ENCODE measurements at places on chromosomes 7 and 10.

GRCh38 chr7:64869121-64869725, 33.9 kb upstream of the ZNF273 start:
- DNase-seq, result no peak

DNA sequence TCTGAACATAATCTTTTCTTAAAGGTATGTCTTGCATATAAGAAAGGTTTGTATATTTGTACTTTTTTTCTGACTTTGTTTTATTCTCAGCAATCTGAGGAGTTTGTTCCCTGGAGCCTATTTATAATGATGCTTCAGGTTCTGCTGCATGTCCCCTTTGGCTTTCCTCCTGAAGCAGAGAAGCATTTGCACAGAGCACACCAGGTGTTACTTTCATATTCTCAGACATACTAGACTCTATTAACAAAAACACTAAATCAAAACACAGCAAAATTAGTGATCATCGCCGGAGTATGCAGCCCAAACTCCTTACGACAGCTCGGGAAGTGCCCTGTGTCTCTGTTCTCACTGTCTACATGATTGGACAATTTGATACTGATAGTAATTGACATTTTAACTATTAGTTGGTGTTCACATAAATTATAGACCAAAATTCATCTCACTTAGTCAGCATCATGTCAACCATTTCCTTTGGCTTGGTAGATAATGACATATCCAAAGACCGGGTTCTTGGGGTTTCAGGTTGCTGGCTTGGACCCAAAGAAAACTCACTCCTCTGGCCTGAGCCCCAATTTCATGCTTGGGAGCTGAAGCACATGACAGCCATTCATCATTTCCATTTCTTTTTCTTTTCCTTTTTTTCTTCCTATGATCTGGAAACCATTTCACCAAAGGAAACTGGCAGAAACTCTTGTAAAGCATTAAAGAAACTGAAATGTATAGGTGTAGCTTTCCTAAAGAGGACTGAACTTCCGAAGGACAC, 400.1 kb upstream of the NRP1 start:
- DNase-seq, result no peak

GRCh38 chr7:156558198-156558597, 82.4 kb upstream of the RNF32 start:
- peak; percentile 52 for DNase-seq

DNA sequence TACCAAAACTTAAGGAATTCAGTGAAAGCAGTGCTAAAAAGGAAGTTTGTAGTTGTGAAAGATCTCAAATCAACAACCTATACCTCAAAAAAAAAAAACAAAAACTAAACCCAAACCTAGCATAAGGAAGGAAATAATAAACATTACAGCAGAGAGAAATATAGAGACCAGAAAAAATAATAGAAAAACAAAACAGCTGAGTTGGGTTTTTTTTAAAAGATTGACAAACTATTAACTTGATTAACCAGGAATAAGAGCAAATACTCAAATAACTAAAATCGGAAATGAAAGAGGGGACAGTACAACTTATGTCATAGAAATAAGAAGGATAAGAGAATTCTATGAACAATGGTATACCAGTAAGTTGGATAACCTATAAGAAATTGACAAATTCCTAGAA, 6.7 kb downstream of the ECD start:
- DNase-seq, result no peak

DNA sequence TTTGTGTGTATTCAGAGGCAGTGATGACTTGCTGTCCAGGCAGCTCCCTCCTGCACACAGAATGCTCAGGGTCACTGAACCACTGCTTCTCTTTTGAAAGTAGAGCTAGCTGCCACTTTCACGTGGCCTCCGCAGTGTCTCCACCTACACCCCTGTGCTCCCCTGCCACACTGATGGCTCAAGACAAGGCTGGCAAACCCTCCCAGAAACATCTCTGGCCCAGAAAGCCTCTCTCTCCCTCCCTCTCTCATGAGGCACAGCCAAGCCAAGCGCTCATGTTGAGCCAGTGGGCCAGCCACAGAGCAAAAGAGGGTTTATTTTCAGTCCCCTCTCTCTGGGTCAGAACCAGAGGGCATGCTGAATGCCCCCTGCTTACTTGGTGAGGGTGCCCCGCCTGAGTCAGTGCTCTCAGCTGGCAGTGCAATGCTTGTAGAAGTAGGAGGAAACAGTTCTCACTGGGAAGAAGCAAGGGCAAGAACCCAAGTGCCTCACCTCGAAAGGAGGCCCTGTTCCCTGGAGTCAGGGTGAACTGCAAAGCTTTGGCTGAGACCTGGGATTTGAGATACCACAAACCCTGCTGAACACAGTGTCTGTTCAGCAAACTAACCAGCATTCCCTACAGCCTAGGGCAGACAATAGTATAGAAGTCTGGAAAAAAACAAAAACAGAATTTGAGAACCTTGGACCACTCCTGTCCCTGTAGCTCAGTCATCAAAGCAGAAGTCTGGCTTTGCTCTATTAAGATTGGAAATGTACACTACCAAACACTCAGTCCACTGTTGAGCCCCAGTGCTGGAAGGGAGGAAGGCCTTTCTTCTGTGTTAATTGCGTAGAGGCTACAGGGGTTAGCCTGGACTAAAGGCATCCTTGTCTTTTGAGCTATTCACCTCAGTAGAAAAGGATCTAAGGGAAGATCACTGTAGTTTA, 15.8 kb downstream of the SCD start:
- no peak for DNase-seq

DNA sequence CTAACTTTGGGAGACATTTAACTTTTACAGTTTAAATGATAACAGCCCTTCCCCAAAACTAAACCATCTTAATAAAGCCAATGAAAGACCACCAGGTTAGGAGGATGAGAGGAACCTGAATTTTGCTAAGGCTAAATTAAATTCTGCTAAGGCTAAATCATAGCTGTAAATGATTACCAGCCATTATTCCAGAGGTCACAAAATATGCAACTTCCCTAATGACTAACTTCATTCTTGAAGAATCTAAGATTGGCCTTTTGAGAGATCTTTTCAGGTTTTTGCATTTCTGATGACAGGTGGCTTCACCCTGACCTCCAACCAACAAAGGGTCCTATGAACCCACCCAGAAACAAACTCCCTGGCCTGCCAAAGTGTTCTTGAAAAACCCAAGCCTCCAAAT, 373.3 kb downstream of the IPMK start:
- no peak for DNase-seq

DNA sequence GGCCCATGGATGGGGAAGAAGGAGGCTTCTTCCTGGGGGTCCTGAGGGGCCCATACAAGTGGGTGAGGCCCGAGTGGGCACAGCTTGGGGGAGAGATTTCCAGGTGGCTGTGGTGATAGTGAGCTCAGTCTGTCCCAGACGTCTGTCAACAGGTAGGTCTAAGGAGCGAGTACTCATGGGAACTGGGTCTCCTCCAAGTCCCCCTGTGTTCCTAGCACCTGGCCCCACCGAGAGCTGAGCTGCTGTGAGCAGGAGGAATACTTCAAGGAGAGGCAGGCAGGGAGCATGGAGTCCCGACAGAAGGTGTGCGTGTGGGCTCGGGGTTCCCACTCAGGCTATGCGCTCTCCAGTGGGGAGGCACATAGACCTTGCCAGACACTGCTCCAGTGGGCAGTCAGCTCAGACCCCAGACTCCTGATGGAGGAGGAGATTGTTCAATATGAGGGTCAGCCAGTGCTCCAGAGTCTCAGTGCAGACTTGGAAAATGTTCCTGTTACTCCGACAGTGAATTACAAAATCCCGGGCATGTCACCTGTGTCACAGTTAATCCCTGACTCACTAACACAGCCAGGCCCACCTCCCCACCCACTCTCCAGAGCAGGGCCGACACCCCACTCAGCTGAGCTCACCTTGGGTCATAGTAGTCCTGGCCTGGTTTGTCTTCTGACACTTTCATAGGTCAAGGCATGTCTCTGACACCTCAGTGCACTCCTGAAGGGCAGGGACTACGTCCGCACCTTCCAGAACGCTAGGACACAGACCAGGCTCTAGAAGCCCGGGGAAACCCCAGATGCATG, 28.2 kb upstream of the C10orf53 start:
- DNase-seq, result no peak

DNA sequence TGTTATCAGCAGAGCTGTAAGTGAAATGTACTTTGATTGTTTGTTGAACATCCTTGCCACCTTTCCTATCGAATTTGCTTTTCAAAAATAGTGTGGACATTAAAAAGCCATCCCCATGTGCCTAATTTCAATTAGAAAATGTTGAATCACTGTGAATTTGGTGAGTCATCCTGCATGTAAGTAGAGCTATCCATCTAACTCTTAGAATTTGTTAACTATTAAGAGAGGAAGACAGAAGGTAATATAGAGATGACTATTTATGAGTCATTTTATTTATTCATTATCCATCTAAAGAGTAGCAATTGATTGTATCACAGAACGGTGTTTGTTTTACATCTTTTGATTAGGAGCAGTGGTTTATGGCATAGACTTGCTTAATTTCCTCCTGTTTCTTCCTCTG, 154.7 kb downstream of the MGMT start:
- DNase-seq, result no peak

DNA sequence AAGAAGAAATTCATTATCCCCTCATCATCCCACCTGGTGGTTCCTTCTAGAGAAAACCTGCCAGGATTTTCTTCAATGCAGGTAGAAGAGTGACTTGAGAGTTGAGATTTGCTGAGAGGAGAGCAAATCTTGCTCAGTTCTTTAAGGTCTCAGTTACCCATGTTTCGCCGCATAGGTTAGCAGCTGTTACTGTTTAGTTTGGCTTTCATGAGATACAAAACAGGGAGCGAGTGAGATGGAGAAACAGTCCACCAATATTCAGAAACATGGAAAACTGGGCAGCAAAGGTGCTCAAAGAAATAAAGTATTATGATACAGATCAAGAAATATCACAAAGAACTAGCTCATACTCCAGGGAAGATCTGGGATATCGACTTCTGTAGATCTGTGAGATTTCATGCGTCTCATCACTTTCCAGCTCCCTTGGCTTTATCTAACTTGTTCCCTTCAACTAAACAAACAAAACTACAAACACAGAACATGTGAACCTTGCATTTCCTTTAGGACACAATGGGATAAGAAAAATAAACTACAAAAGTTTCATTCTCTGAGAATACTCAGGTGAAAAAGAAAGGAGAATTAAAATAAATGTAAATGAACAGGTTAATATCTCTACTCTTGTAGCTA, 63.4 kb downstream of the AKR1C4 start:
- DNase-seq, result no peak

GRCh38 chr10:818010-818409, 113.5 kb downstream of the LARP4B start:
- DNase-seq, result no peak

GRCh38 chr7:34078864-34079263, 173.5 kb downstream of the BMPER start:
- DNase-seq, result no peak

GRCh38 chr7:130254555-130254954, 12.1 kb upstream of the CPA2 start:
- no peak for DNase-seq
